Cortex of kidney (tissue), 1 donor: ENCODE measurements at places on chromosomes 6 and 20.

GRCh38 chr6:319177-320131 lies 27.2 kb downstream of the DUSP22 start:
- no peak for DNase-seq

DNA sequence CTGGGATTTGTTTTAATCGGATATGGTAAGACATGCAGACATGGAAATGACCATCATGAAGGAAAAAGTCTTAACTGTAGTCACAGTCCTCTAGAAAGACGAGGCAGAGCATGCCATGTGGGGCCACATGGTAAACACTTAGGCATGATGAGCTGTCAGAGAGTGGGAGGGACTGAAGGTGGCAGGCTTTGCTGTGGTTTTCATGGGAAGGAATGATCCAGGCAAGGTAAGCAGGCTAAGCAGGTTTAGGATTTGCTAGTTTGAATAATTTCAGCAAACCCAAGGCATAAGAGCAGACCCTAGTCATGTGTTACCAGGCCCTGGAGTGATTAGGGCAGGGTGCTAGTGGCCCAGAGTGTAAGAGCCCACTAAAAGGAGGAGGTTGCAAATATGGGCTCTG lies 47.2 kb upstream of the STMND1 start:
- no peak for DNase-seq

DNA sequence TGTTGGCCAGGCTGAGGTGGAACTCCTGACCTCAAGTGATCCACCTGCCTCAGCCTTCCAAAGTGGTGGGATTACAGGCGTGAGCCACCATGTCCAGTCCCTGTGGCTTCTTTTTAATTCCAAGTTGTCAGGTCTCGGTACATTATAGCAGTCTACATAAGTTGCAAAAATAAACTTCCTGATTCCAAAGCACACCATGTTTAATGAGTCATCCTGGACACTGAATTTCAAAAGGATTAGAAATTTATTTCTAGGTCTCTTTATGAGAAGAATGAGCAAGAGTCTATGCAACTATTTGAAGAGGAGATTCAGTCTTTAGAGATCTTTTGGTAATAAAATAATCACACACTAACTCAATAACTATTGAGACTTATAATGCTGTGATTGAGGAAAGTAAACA lies 63.9 kb upstream of the MCHR2 start:
- no peak for DNase-seq

- no peak for DNase-seq
These were observed 881.8 kb upstream of the CITED2 start for GRCh38 chr6:140256248-140256647.

GRCh38 chr20:12575352-12576095 lies 433.2 kb upstream of the SPTLC3 start:
- DNase-seq = no peak
